Hematopoietic multipotent progenitor cell treated with erythropoietin and hydrocortisone succinate and interleukin-3 and kit ligand, for 4 days (in vitro differentiated cells): ENCODE measurements at places on chromosomes 11 and 22.

GRCh38 chr11:113504586-113504985, 29.4 kb upstream of the DRD2 start:
- DNase-seq = no peak

DNA sequence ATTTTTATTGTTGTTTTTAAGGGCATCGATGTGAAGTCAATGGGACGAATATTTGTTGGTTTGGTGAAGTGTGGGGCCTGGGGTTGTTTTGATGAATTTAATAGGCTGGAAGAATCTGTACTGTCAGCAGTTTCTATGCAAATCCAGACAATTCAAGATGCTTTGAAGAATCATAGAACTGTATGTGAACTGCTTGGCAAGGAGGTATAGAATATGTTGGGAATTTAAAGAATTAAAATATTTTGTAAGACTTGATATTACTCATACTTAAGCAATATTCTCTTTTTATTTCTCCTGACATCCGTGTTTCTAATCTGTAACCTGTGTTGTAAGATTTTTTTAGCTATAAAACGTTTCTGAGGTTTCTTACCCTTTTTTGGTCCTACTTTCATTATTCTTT, 61.6 kb downstream of the DYNC2H1 start:
- DNase-seq = no peak

GRCh38 chr11:125224391-125225021, 60.0 kb downstream of the PKNOX2 start:
- peak; percentile 19 for DNase-seq

DNA sequence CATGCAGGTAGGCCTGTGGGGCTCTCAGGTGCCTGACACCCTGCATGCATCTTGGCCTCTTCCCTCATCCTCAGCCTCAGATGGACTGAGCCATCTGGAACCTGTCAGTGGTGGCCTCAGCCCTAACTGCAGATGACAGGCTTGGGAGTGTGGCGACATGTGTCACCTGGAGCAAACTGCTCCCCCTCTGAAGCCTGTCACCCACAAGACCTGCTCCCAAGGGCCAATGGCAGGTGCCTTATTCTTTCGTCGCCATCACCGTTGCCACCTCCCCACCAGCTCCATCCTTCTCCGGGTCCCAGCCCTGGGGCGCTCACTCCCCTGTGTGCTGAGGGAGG, 3.6 kb upstream of the SEPTIN5 start:
- no peak for DNase-seq

- DNase-seq = no peak
These were observed 17.3 kb upstream of the MMP13 start for GRCh38 chr11:102972853-102973252.

DNA sequence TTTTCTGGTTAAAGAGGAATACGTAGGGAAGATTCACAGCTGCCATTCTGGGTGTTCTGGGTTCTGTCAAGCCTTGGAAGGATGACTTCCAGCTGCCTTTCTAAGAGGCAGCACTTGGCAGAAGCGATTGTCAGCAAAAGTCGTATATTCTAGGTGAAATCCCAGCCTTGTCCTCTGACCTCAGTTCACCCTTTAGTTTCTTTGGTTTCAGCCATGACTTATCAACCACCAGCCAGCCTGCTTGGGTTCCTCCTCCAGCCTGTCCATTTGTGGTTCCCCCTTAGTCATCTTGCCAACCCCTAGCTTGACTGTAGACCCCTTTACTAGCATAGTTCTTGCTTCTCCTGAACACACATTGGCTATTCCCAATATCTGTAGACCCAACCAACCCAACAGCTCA, 102.3 kb upstream of the CD44 start:
- peak; percentile 64 for DNase-seq

- DNase-seq = no peak
These were observed 7.9 kb downstream of the FAM118A start for GRCh38 chr22:45317551-45318167.

DNA sequence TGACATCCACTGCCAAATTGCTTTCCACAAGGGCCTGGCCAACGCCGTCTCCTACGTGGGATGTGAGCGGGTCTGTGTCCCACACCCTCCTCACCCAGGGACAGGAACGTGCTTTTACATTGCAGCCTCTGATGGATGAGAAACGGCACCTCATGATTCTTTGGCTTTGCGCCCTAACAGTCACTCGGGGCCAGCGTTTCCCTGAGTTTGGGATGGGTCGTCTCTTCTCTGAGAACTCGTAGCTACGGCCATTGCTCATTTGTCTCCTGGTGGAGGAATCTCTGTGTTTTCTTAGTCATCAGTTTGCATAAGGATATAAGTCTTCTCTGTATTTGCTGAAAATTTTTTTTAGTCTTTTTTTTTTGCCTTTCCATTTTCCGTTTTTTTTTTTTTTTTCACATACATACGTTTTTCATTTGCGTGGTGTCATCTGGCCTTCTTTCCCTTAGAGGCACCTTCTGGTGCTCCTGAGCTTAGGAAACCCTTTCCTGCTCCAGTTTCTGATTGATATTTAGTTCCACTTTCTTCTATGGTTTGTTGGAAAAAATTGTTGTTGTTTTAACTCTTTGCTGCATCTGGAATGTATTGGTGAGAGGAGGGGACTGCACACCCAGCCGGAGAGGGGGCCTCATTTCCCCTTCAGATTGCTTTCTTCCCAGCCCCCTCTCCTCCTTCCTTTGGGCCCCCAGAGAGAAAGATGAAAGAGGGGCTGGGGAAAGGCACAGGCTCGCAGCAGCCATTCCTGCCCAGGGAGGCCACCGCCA, 12.0 kb downstream of the TNNT3 start:
- peak; percentile 50 for DNase-seq

DNA sequence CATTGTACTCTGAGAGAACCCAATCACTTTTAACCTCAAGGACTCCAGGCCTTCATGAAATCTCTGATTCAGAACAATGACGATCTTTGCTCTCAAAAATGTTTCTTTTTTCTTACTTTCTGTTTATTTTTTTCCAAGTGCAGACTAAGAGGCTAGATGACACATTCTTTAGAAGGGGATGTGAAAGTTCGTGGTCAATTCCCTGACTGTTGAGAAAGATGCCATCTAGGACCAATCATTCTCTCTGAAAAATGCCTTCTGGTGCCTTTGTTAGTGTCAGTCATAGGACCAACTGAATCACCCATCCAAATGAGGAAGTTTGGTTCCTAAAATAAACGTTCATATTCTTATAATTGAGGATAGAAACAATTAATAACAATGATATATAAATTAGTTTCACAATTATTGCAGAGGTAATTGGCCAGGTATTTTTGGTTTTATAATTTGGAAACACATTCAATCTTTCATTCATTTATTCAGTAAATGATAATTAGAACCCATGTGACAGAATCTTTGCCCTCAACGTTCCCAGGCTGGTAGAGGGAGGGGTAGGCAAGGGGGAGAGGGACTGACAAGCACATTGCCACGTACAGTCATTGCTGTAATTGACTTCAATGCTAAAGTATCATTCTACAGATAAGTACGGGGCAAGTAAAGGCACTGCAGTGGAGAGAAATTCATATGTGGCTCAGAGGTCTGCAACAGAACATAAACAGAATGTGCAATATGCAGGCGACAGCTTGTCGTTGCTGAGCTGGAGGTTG, 333.4 kb upstream of the MPPED2 start:
- peak; percentile 31 for DNase-seq

- DNase-seq = no peak
These were observed 139.3 kb downstream of the FEZ1 start for GRCh38 chr11:125356797-125357196.

- no peak for DNase-seq
These were observed 10.0 kb downstream of the MUC5AC start for GRCh38 chr11:1167751-1168231.

DNA sequence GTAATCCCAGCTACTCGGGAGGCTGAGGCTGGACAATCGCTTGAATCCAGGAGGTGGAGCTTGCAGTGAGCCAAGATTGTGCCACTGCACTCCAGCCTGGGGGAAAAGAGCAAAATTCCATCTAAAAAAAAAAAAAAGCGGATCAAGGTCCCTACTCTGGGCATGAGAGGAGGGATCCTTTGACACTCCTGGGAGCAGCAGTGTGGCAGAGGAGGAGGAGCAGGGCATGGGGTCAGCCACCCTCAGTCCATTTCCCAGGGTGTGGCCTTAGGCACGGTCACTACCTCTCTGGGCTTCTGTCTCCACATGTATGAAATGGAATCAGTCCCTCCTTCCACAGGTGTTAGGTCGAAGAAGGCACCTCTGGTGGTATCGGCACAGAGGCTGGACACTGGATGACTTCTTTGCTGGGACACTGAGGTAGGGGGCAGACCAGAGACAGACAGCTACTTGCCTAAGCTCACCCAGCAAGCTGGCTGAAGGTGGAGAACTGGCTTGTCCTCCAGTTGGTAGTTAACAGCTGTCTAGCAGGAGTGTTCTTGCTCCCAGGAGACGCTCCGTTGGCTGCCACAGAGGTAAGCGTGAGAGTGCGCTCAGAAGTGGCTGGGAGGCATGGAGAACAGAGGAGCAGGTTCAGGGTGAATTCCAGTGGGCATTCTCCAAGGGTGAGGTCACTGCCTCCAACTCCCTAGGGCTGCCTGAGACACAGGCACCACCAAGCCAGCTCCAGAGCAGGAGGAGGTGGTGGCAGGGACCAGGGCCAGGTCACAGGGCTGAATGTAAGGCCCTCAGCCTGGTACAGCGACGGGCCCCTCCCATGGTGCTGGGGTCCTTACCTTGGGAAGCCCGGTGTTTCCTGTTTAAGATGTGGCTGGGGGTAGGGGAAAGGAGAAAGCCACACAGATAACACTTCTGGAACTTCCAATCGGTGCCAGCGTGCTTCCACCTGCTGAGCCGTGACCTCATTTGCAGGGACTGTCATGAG, 19.5 kb downstream of the TXN2 start:
- DNase-seq = no peak

GRCh38 chr11:112023104-112023503, 2.1 kb upstream of the DLAT start:
- DNase-seq = peak; percentile 33

GRCh38 chr11:95451261-95451660, 220.3 kb upstream of the SESN3 start:
- DNase-seq = no peak

DNA sequence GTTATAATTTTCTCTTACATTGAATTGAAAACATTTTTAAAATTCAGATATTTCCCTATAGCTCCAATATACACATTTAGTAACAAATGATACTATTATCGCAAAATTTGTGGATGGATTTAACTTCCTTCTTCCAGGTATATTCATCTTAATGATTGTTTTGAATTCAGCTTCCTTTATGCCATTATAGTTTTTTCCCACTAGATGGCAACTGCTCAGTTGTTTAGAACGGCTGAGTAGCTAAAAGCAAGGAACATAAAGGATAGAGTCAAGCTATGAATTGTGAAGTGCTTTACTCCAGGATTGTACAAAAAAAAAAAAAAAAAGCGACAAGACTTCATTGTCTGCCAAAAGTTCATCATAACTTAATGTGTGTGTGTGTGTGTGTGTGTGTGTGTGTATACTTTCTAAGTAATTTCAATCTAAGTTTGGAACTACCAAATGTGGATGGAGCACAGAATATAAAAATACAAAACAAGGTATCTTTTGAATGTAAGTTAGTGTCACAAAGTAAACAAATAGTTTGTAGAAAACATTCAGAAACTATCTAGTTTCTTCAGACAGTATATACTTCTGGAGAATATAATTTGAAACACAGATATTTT, 846.4 kb downstream of the DLG2 start:
- peak; percentile 41 for DNase-seq

- DNase-seq = peak; percentile 37
These were observed 30.1 kb upstream of the TMEM45B start for GRCh38 chr11:129785383-129786111.

DNA sequence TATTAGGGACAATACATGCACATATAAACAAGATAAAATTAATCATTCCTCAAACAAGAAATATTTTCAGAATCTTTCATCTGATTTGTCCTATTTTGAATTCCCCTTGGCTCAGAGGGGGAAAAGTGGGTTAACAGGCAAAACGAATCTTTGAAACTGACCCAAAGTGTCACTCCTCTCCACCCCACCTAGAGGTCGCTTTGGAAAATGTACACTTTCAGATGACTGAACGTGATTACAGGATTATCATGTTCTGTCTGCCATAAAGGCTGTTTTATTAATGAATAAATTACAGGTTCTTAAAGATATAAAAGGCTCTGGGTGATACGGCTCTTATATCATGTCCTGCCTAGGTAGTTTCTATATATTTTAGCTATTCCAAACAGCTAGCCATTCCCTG, 1735.0 kb downstream of the LRRC4C start:
- DNase-seq = peak; percentile 32

GRCh38 chr11:92696076-92696475, 273.4 kb upstream of the MTNR1B start:
- no peak for DNase-seq

DNA sequence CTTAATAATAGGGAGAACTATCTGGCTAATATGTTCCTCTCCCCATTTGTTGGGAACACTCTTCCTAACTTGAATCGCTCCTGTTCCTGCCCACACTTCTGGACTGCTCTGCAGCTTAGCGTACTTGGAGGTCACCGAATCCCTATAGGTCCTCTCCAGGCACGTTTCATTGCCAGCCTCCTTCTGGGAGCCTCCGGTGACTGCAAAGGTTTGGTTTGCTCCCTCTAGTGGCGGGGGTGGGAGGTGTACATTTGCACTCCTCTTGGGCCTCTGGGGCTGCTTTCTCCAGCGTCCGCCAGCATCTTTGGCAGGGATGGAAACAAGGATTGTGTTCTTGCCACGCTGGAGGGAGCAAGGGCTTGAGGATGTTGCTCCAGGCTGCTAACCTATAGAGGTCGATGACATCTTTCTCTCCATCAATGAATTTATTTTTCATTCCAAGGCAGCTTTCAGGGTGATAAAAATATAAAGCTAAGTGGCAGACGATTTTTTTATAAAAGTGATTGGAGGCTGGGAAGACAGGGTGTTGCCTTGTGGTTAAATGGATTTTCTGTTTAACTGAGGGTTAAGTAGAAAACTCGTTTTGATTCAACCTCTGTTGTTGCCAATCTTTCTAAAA, 48.7 kb downstream of the TSPAN18 start:
- DNase-seq = peak; percentile 87

DNA sequence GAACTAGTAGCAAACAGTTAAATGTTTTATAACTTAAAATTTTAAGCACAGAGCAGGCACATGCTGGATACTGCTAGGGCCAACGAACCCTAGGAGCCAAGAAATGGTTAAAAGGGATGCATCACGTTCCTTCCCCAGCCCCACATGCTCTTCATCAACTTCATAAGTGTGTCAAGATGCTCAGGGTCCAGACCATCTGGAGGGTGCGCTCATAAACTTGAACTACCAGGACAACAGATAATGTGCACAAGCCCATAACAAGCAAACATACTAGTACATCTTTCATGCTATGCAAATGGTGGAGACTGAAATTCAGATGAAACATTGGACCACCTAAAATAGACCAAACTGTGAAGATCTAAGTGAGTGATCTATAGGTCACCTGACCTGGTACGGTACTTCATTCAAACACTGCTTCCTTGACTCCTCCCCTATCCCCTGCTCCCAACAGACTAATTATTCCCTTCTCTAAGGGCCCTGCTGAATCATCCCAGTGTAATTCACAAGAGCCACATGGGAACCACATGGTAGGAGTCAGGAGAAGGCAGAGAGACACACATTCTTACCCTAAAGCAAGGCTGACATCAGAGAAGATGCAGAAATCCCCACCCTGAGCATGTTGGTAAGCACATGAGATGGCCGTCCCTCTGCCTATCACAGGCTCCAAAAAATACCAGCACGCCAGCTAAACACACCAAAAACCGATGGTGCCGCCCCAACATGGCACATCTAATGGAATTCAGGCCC, 83.9 kb downstream of the ETS1 start:
- no peak for DNase-seq

- DNase-seq = no peak
These were observed 32.2 kb downstream of the ELMOD1 start for GRCh38 chr11:107623183-107623582.

GRCh38 chr22:38824585-38824984, 19.2 kb downstream of the NPTXR start:
- peak; percentile 93 for DNase-seq
